Stimulated activated CD8-positive, alpha-beta memory T cell treated with anti-CD3 and anti-CD28 coated beads, Interleukin-2, amount 100 ng/mL, for 1 hour (primary cell): ENCODE measurements at places on chromosomes 2 and 18.

DNA sequence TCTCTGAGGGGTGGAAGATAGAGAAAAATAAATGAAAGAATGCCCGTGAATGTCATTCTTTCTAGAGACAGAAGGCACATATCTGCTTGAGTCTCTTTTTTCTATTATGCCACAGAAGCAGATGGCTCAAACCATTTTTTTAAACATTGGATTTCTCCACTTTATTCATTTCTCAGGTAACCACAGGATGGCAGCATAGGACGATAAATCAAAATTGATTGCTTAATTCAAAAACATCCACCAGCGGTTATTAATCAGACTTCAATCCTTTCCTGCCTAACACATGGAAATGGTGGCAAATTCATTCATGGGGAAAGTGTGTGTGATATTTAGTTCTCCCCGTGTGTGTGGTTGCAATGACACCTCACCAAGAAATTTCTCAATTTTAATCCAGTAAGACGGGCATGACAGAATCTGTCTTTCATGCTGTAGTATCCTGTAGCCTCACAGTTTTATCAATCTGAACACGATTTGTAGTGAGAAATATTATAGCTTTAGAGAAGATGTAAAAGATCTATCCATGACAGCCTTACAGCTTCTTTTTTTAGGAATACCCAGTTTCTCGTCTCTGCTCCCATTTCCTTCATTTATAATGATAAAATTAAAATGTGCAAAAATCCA is 72.2 kb downstream of the DSC3 start:
- no peak for DNase-seq

DNA sequence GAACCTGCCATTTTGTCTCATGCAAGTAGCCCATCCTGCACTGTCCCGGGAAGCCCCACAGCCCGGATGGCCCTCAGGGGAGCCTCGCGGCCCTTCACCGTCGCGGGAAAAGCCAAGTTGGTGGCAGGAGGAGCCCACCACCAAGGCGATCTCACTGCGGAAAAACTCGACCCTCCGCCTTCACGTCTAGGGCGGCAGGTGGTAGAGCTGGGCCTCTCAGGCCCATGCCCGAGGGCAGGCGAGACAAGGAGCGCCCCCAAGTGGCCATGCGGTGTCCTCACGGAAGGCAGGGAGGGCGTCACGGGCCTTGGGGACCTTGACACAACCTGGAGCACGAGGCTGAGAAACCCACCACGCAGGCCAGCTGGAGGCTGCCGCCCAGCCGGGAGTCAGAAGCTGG is 34.8 kb upstream of the SKA1 start:
- no peak for DNase-seq

- DNase-seq: no peak
Observed at GRCh38 chr2:83756219-83756618, 702.9 kb downstream of the SUCLG1 start.

DNA sequence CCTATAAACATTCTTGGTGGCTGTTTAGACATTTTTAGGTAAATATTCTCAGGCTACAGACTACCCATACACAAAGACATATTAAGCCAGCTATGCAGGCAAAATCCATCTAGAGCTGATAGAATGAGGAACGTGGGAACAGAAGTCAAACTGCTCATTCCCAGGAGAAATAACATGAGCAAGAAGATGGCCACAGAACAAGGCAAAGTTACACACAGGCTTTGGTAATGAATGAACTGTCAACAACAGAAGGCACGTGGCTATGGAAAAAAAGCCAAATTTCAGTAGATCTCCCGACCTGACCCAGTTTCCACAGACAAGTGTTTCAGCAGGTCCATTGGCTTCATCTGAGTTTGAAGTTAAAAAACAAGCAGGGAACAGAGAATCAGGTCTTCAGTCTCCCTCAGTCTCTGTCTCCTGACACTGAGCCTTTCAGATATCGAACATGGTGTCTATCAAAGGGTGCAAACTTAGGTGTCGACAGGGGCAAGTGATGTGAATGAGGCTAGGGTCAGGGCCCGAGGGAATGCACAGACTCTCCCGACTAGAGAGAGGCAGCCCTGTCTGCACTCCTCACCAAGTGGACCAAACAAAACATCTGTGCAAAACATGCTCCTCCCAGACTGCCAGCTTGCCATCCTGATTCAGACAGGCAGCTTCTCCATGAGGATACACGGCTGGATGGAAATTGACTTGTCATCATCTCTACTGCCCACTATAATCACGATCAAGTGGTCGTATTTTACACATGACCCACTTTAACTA is 25.9 kb downstream of the SIGLEC15 start:
- DNase-seq: no peak

- no peak for DNase-seq
Observed at GRCh38 chr2:3254442-3254941, 123.1 kb downstream of the EIPR1 start.

GRCh38 chr2:219868635-219869034 is 241.2 kb downstream of the SLC4A3 start:
- DNase-seq: no peak
